ENCODE measurements at places on chromosomes 4 and X.

DNA sequence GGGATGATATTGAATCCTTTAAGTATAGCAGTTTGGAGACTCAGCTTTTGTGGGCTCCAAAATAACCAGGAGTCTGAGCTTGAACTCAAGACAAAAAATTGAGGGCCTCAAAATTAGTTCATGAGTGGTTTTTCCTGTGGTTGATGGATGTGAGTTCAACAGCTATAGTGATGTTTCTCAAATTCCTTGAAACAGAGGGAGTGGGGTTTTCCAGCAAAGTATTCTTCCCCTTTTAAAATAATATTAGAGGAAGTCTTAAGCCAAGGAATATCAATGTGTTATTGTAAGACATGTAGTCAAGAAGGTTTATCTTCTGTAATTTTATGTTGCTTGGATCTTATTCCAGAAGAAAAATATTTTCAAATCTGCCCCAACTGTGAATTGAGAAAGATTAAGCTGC lies 10.6 kb downstream of the OTC start:
- no peak for DNase-seq

DNA sequence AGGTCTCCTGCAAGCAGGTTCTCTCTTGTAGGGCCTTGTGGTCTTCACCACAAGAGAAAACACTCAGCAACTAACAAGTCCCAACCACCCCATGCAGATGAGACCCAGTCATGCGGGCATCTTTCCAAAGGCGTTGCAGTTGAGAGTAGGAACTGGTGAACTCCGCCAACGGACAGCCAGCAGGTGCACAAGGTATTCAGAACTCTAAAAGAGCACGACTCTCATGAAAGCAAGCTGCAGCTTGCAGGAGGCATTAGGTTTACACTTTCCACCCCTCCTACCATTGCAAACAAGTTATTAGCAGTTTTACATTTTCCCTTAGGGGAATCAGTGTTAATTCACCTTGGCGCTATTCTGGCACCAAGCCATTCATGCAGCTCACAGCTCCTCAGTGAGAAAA lies 173.4 kb upstream of the KIT start:
- DNase-seq: no peak

GRCh38 chr4:14529653-14530052 lies 472.6 kb upstream of the CPEB2 start:
- no peak for DNase-seq

DNA sequence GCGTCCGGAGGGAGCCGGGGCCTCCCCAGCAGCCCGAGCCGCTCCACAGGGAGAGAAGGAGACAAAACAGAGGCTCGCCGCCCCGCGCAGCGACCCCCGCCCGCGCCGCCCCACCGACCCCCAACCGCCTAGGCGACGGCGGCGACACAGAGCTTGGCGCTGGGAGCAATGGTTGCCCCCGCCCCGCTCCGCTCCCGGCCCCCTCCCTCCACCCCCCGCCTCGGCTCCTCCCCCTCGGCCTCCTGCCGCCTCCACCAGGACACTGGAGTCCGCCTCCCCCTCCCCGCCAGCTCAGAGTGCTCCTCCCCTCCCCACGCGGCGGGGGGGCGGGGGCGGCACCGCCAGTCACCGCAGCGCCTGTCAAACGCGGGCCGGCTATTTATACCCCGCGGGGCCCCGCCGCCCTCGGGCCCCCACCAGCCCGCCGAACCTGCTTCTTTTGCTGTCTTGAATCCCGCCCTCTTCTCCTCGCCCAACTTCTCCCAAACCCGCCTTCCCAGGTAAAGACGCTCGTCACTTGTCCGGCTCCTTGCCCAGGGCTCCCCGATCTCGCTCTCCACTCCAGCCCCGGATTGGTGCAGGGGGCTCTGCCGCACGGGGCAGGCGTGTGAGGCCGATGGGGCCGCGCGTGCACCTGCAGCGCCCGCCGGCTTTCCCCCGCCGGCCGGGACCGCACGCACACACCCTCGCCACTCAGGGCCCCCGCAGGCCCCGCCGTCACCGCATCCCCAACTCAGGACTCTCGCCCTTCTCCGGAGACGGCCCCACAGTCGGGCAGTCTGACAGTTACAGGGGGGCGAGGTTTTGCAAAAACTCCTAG lies at the start of gene ELF2:
Gene ELF2 (minus strand): TSS at position 170 of the 820 bp plus-strand sequence. CDS start 39,517 bp downstream, outside the sequence.
- DNase-seq: peak; percentile 93

DNA sequence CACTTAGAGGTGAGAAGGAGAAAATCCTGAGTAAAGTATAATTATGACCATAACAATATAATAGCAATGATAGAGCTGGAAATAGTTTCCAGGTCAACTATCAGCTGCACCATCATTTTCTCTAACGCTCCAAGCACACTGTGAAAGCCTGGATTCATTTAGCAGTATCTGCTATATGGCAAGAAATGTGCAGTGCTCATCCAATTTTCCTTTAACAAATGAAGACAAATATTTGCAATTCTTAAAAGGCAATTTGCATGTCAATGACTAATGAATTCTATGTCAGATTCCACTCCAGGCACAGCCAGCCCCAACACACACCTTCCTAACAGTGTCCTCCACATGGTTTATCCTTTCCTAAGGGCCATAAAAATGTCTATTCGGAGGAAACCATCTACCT lies 12.7 kb downstream of the PRSS12 start:
- no peak for DNase-seq

DNA sequence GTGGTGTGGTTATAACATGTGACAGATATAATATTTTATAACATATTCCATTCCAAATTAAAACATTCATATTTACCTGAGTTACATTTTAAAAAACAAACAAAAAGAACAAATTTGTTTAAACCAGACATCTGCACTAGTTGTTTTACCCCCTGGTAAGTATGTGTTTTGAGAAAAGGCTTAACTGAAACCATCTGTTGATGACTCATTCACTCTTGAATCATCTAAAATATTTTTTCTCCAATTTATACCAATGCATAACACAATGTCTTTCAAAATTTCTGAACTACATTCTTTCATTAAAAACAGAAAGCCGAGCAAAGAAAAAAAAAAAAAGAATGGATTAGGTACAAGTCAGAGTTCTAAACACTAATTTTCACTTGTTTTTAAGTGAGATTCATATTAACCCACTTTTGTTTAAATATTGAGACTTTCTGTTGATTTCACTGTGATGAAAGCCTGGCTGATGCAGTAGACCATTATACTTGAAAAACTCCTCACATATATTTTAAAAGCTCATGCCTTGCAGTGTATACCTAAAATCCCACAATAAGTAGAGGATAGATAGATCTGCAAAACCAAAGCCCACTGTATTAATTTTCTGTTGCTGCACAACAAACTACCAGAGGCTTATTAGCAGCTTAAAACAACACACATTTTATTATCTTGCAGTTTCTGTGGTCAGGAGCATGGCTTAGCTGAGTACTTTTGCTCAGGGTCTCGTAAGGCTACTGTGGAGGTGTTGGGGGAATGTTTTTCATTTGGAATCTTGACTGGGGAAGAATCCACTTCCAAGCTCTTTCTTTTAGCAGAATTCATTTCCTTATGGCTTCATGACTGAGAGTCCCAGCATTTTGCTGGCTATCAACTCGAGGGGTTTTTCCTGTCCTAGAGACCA lies 221.5 kb downstream of the PCDH18 start:
- no peak for DNase-seq

- peak; percentile 46 for DNase-seq
Measured at GRCh38 chr4:39621582-39621981, 17.1 kb downstream of the SMIM14 start.

GRCh38 chr4:145681518-145681917 lies 1.6 kb downstream of the C4orf51 start:
- no peak for DNase-seq

GRCh38 chr4:73698217-73698616 lies 42.2 kb upstream of the CXCL8 start:
- no peak for DNase-seq

DNA sequence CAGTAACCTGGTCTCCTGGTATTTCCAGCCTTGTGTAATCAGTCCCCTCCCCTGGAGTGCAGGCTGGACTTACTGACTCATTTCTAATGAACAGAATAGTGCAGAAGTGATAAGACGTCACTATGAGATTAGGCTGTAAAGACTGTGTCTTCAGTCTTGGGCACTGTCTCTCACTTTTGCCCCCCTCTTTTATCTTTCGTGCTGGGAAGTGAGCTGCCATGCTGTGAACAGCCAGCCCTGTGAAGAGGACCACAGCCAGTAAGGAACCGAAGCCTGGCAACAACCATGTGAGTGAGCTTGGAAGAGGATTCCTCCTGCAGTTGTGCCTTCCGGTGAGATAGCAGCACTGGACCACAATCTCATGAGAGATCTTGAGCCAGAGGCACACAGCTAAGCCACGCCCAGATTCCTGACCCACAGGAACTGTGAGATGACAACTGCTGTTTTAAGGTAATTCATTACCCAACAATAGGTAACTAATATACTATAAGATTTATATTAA lies 67.5 kb upstream of the GPR34 start:
- peak; percentile 52 for DNase-seq

- no peak for DNase-seq
Measured at GRCh38 chr4:76266627-76267026, 15.1 kb downstream of the FAM47E start.

GRCh38 chr4:110780538-110780937 lies 157.7 kb upstream of the PITX2 start:
- DNase-seq: no peak

GRCh38 chrX:10169175-10169574 lies 12.4 kb downstream of the CLCN4 start:
- DNase-seq: no peak

GRCh38 chr4:43778187-43778915 lies 670.3 kb downstream of the KCTD8 start:
- no peak for DNase-seq

- no peak for DNase-seq
Measured at GRCh38 chrX:78643096-78643495, 16.0 kb downstream of the RTL3 start.

GRCh38 chr4:187929024-187929423 lies 66.5 kb upstream of the ZFP42 start:
- DNase-seq: no peak

DNA sequence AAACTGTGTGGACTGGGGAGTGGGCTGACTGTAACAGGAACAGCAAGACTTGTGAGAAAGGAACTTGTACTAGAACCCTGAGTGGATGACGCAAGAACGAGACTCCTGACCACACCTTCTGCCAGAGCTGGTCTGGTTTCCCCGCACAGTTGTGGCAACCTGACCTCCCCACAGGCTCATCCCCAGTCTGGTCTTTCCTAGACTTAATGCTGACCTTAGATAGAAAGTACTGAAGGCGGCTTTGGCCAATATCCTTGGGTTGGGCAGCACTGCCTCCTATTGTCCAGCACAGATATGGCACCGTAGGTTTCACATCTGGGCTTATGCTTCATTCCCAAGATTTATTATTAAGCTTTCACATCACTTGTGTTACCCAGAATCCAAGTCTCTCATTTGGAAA lies 137.8 kb upstream of the FRG1 start:
- no peak for DNase-seq

DNA sequence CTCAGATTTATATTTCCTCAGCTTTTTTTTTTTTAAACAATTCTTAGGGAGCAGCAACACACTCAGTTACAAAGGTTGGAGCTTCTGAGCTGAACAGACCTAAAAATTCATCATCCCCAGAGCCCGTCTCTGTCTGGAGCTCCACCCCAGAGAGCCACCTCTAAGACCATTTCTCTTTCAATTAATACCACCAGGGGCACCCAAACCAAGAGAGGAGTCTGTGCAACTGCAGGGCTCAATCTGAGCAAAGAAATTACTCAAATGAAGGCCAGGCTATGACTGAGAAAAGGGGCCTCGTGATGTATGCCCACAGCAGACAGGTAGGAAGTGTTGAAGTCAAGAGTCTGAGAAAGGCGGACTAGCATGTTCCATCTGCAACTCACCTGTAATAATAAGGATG lies 95.5 kb downstream of the C4orf51 start:
- no peak for DNase-seq

- no peak for DNase-seq
Measured at GRCh38 chrX:55028040-55028439, 2.7 kb downstream of the ALAS2 start.

- DNase-seq: no peak
Measured at GRCh38 chrX:2135421-2135820, 365.4 kb downstream of the DHRSX start.

GRCh38 chrX:74280759-74281158 lies 23.2 kb upstream of the ZCCHC13 start:
- DNase-seq: no peak

- DNase-seq: no peak
Measured at GRCh38 chrX:138349351-138349750, 362.2 kb downstream of the FGF13 start.

GRCh38 chrX:110852180-110852579 lies 56.6 kb upstream of the CHRDL1 start:
- DNase-seq: peak; percentile 20

- no peak for DNase-seq
Measured at GRCh38 chr4:158068068-158068467, 104.8 kb downstream of the GASK1B start.
